ENCODE measurements at places on chromosomes 11 and 22.

- DNase-seq, result no peak
Measured at GRCh38 chr22:32777987-32778386, 23.5 kb upstream of the TIMP3 start.

GRCh38 chr11:130478881-130479280, 30.4 kb downstream of the ADAMTS15 start:
- no peak for DNase-seq

- DNase-seq, result no peak
Measured at GRCh38 chr11:14422052-14422813, 63.2 kb upstream of the RRAS2 start.

GRCh38 chr11:65047581-65048422, 6.8 kb downstream of the SAC3D1 start:
- no peak for DNase-seq

GRCh38 chr11:11482730-11483129, 129.7 kb upstream of the CSNK2A3 start:
- no peak for DNase-seq

DNA sequence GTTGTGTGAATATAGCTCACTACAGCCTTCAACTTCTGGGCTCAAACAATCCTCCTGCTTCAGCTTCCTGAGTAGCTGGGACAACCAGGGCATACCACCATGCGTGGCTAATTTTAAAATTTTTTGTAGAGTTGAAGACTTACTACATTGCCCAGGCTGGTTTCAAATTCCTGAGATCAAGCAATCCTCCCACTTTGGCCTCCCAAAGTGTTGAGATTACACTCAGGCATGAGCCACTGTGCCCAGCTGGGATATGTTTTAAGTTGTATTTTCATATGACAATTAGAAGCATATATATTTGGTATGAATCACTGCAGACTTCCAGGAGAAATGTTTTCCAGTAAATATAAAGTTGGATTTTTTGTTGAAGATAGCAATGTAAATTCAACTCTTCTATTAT, 15.4 kb downstream of the DDX10 start:
- DNase-seq, result no peak

DNA sequence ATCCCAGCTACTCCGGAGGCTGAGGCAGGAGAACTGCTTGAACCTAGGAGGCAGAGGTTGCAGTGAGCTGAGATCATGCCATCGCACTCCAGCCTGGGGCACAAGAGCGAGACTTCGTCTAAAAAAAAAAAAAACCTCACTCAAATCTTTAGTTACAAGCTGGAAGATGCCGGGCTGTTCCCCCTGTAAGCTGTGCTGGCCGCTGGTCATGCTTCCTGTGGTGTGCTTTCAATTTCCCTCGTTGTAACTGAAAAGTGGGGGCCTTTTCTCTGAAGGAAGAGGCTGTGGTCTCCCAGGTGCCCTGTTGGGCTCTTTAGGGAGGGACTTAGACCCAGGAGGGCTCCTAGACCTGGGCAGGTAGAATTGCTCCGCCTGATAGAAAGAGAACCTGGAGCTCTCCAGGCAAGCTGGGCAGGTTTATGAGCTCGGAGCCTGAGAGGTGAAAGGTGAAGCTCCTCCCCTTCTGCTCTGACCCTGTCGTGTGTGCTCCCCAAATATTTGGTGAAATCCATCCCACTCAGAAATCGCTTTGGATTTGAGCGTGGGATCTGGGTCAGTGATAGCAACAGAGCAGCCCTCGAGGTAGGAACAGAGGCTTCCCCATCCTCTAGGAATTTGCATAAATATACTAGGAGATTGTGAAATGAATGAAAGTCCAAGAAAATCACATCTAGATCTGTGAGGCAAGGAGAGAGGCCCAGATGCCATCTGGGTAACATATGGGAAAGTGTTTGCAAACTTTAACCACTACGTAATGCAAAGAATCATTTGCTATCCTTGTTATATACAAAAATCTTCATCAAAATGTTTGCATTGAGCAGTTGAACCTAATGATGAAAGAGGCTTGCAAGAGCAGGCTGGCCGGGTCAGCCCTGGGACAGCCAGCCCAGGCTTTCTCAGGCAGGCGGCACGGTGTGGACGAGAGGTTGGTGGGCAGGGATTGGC, 154.3 kb downstream of the FBXO7 start:
- no peak for DNase-seq

DNA sequence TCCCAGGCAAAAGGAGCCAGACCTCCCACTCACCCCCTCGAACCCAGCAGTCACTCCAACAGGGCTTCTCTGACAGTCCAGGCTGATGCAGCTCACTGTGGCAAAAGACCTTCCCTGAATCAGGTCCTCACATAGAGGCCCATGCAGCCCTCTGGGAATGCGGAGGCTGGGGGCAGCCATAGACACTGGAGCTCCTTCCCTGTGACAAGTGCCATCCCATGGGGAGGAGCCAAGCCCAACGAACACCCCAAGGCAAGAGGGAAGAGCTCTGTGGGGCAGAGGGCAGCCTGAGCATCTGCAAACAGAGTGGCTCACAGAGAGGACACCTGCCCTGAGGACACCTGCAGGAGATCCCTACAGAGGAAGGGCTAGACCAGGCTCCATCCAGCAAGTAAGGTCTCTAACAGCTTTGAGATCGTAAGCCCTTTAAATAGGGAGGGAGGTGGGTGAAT, at the start of gene LINC01488:
Gene LINC01488, plus strand, starts transcription at position 271 of the 452 bp plus-strand sequence.
- no peak for DNase-seq

GRCh38 chr11:71453037-71453917, at the start of gene NADSYN1:
TSS of gene NADSYN1 (plus strand) at chr11:71453203. CDS start at chr11:71453297, 94 bp downstream.
- peak; percentile 88 for DNase-seq

DNA sequence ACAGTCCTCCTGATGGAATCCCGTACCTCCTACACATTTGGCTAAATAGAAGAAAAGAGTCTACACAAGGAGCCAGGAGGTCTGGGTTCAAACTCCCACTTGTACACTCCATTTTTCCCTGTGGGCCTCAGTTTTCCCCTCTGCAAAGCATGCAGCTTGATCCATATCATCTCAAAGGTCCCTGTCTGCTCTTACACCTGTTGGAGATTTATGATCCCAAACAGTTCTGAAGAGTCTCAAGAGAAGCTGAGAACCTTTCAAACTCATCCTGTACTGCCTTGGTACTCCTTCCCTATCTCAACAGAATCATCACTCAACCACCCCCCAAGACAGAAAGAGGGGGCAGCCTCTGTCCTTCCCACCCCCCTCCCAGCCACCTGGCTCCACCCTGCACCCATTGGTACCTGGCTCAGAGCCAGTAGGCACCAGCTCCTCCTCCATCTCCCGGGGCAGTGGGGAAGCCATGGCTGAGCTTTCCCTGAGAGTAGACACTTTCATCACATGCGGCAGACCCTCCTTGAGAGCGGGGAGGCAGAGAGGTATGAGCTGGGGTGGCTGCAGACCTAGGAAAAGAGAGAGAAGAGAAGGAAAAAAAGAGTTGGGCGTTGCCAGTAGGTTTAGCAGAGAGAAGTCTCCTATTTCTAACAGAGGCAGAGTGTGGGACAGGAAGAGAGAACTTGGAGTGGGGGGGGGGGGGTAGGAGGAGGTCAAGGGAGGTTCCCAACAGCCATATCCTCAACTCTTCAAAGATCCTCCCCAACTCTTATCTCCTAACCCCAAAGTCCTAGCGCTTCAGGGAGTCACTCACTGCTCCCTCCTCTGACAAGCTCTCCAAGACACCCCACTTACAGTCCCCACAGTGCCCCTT, 3.1 kb downstream of the TNKS1BP1 start:
- DNase-seq, result no peak

GRCh38 chr22:39688186-39688785, 117.7 kb downstream of the CACNA1I start:
- DNase-seq, result no peak

DNA sequence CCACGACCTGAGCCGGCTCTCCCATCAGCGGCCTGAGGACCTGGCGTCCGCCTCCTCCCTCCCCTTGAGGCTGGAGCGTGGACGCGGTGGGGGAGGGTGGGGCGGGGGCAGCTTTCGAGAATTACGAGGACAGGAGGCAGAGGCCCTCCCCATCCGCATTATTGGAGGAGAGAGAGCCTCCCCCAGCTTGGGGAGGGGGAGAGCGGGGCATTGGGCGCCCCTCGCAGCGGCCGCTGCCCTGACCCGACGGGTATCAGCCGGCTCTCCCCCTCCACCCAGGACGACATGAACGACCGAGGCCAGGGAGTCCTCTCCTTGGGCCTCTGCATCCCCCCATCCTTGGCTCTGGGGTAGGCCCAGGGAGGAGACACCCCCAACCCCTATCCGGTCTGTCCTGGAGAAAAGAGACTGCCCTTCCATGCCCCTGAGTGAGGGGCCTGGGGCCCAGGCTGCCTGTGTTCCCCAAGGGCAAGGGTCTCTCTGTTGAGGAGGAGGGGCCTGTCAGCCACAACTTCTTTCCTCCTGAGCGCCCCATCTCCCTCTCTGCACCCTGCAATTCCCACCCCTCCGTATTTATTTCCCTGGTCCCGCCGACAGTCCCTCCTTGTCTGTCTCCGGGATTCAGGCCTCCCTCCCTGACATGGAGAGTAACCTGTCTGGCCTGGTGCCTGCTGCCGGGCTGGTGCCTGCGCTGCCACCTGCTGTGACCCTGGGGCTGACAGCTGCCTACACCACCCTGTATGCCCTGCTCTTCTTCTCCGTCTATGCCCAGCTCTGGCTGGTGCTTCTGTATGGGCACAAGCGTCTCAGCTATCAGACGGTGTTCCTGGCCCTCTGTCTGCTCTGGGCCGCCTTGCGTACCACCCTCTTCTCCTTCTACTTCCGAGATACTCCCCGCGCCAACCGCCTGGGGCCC, 495 bp downstream of the GPR137 start:
- DNase-seq, result no peak
